ENCODE measurements at places on chromosomes 5 and 9. TPM values are rescaled to one million over a fixed set of nuclear protein-coding genes. Genes with fewer than 3 reads are reported as not detected.

ARRDC3 gene
- 41.4 TPM for total RNA-seq

OR13D1 gene
- not detected for total RNA-seq

NTNG2 gene
- total RNA-seq: 1.4 TPM

NDFIP1 gene
- total RNA-seq: 53.2 TPM

GPSM1 gene
- 6.5 TPM for total RNA-seq

Measured in uterus (tissue), 4 donors.